Bronchus fibroblast of lung (primary cell): ENCODE measurements at places on chromosomes 7 and 10. TPM values are rescaled to one million over a fixed set of nuclear protein-coding genes. Genes with fewer than 3 reads are reported as not detected.

BEND7 gene
- total RNA-seq, result 0.34 and 0.74 TPM in 2 replicates

DNAH11 gene
- total RNA-seq, result under 0.01 and 0.59 TPM in 2 replicates

SEC31B gene
- total RNA-seq, result 1.5 and 1.7 TPM in 2 replicates

RPEL1 gene
- under 0.01 TPM in 1 of 2 replicates, not detected in the other for total RNA-seq

TFR2 gene
- total RNA-seq, result 0.17 and 0.30 TPM in 2 replicates

TMEM270 gene
- not detected in 2 replicates for total RNA-seq

PRPS1L1 gene
- total RNA-seq, result not detected in 2 replicates

PRKG1 gene
- total RNA-seq, result 4.0 and 8.2 TPM in 2 replicates

CYP3A7 gene
- total RNA-seq, result 0.34 TPM in 1 of 2 replicates, not detected in the other

EGFR gene
- 39.8 and 42.0 TPM in 2 replicates for total RNA-seq

FRAT1 gene
- total RNA-seq, result 1.0 and 1.6 TPM in 2 replicates

NSUN5 gene
- 38.8 and 40.0 TPM in 2 replicates for total RNA-seq

FAM3C gene
- 15.2 and 20.3 TPM in 2 replicates for total RNA-seq

ORAI2 gene
- 37.3 and 38.8 TPM in 2 replicates for total RNA-seq

ANXA8L1 gene
- not detected in 2 replicates for total RNA-seq

TRIL gene
- total RNA-seq, result 0.45 and 0.84 TPM in 2 replicates

RGR gene
- not detected in 2 replicates for total RNA-seq

BUB3 gene
- total RNA-seq, result 231 and 240 TPM in 2 replicates

OR2A12 gene
- total RNA-seq, result not detected in 2 replicates

H2BK1 gene
- total RNA-seq, result not detected in 2 replicates

GPR15LG gene
- not detected in 2 replicates for total RNA-seq

GJD4 gene
- not detected in 2 replicates for total RNA-seq

ASB4 gene
- not detected in 2 replicates for total RNA-seq
